ENCODE measurements at places on chromosomes 7 and 10. TPM values are rescaled to one million over a fixed set of nuclear protein-coding genes. Genes with fewer than 3 reads are reported as not detected.

SLC26A4 gene
- 0.33 TPM for total RNA-seq

NSUN5 gene
- total RNA-seq: 18.8 TPM

POU6F2 gene
- 6.3 TPM for total RNA-seq

STAG3 gene
- total RNA-seq: not detected

GDF2 gene
- total RNA-seq: not detected

TFPI2 gene
- total RNA-seq: 10.9 TPM

KIN gene
- total RNA-seq: 6.2 TPM

FAM25A gene
- not detected for total RNA-seq

- no peak overlapping the region for H3K27ac ChIP-seq
- H3K4me1 ChIP-seq: no peaks in the 10 kb centered on the region
- DNase-seq: no peak
- H3K4me3 ChIP-seq: no peak overlapping the region
- H3K36me3 ChIP-seq: no peaks in the 10 kb centered on the region
Observed at GRCh38 chr7:37074370-37074769, 350.1 kb upstream of the AOAH start.

DNA sequence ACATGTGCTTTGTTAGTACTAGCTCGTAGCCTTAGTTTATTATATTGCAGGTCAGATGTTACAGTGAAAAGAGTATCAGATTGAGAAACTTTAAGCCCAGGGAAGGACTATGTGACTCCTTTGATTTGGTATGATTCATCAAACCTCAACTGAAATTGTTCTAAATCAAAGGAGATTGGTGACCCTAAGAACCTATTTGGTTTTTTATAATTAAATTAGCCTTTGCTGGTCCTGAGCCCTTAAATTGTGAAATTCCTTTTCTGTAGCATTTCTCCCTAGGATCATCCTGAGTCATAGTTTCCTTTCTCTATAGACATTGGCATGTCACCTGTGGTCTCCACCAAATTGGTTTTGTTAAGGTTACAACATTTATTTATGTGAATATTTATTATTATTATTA, 89.7 kb downstream of the POLR1F start:
- H3K27ac ChIP-seq: no peak overlapping the region
- H3K4me3 ChIP-seq: no peak overlapping the region

- no peak for DNase-seq
- H3K4me3 ChIP-seq: no peak overlapping the region
- no peaks in the 10 kb centered on the region for H3K27me3 ChIP-seq
- H3K36me3 ChIP-seq: no peaks in the 10 kb centered on the region
Observed at GRCh38 chr7:155975490-155975889, 163.2 kb upstream of the SHH start.

- no peaks in the 10 kb centered on the region for H3K36me3 ChIP-seq
- H3K4me3 ChIP-seq: peak overlapping the region; percentile 92
- H3K4me1 ChIP-seq: peaks cover 20% of the 10 kb centered on the region
Observed at GRCh38 chr7:16753932-16754855, 639 bp downstream of the TSPAN13 start.

GRCh38 chr10:77027576-77027975, 610.0 kb downstream of the KCNMA1 start:
- no peak overlapping the region for H3K4me3 ChIP-seq
- H3K36me3 ChIP-seq: no peaks in the 10 kb centered on the region
- no peak overlapping the region for H3K27ac ChIP-seq
- no peak for DNase-seq
- H3K27me3 ChIP-seq: no peaks in the 10 kb centered on the region

- peaks cover 24% of the 10 kb centered on the region for H3K4me1 ChIP-seq
- no peaks in the 10 kb centered on the region for H3K36me3 ChIP-seq
- H3K27ac ChIP-seq: no peak overlapping the region
- H3K4me3 ChIP-seq: no peak overlapping the region
- no peak for DNase-seq
Observed at GRCh38 chr7:55110993-55111361, 92.2 kb downstream of the EGFR start.
